ENCODE measurements at places on chromosomes 6 and 20. TPM values are rescaled to one million over a fixed set of nuclear protein-coding genes. Genes with fewer than 3 reads are reported as not detected.

NKX2-4 gene
- total RNA-seq: not detected

LRRN4 gene
- 0.05 TPM for total RNA-seq

ALDH5A1 gene
- 35.1 TPM for total RNA-seq

SLC22A7 gene
- 0.09 TPM for total RNA-seq

COMMD7 gene
- total RNA-seq: 25.8 TPM

TUBB1 gene
- 0.47 TPM for total RNA-seq
